Ammon's horn (tissue), 1 donor: ENCODE measurements at places on chromosomes 6 and 20.

DNA sequence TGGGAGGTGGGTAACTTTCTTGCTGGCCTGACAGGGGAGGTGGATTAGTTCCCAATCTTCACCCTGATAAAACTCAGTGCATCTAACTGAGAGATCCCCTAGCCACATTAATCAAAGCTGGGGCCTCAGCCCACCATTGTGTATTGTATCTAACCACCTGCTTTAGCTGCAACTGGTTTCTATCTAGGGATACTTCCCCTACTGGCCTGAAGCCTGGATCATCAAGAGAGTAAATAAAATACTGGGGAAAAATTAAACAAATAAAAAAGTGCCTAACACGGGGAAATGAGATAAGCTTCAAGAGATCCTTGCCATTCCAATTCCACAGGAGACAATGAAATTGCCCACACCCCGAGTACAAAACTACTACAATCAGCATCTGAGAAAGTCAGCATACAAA lies 149.4 kb downstream of the INSM1 start:
- DNase-seq, result no peak

GRCh38 chr6:94190030-94190429 lies 770.7 kb upstream of the EPHA7 start:
- no peak for DNase-seq

GRCh38 chr6:34288581-34288980 lies 39.8 kb upstream of the SMIM29 start:
- DNase-seq, result no peak

GRCh38 chr6:48280035-48280620 lies 169.1 kb upstream of the PTCHD4 start:
- no peak for DNase-seq
